ENCODE measurements at places on chromosomes 12 and 14. TPM values are rescaled to one million over a fixed set of nuclear protein-coding genes. Genes with fewer than 3 reads are reported as not detected.

The FAIM2 gene
- total RNA-seq, result 0.42 TPM

The CLMN gene
- total RNA-seq, result 7.6 TPM

DNA sequence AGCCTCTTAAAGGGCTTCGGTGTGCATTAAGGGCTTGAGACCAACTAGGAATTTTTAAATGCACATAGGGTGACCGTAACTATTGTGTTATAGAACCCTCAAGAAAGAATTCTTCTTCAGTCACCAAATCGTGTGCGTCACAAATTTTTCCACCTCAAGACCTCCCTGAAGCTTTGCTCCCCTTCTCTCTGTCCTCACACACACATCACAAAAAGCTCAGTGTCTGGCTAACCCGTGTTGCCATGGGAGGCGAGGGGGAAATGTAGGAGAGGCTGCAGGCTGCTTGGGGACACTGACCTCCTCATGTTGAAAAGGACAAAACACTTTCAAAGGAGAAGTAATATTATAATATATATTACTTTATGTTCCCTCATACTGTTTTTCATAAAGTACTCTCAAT lies 10.6 kb downstream of the SSPN start:
- DNase-seq, result no peak

GRCh38 chr14:74800780-74801179 lies 37.7 kb downstream of the YLPM1 start:
- no peak for DNase-seq

- no peak for DNase-seq
These were observed 507 bp upstream of the PTPN11 start for GRCh38 chr12:112418273-112418607.
